ENCODE measurements at places on chromosomes 1 and 21.

DNA sequence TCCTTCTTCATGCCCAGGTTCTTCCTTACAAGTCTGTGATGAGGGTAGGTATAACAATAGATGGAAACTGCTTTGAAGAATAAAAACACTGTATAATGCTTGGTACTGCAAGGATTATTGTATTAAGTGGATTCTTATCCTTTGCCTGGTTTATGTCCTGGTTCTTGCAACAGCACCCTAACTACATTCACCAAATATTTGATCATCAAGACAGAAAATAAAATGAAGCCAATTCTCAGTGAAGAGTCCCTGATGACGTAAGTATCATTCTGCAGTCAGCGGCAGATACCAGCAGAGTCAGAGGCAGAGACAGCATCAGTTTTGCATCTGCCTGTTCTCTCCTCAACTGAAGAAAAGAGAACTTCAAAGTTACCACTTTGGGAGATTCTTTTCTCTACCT, 19.7 kb downstream of the ARHGEF11 start:
- no peak for DNase-seq

GRCh38 chr1:169338617-169339016, 29.0 kb downstream of the NME7 start:
- DNase-seq, result no peak

GRCh38 chr1:216476341-216476740, 53.1 kb upstream of the USH2A start:
- no peak for DNase-seq

- DNase-seq, result no peak
Measured at GRCh38 chr1:88104236-88104635, 579.8 kb upstream of the PKN2 start.

DNA sequence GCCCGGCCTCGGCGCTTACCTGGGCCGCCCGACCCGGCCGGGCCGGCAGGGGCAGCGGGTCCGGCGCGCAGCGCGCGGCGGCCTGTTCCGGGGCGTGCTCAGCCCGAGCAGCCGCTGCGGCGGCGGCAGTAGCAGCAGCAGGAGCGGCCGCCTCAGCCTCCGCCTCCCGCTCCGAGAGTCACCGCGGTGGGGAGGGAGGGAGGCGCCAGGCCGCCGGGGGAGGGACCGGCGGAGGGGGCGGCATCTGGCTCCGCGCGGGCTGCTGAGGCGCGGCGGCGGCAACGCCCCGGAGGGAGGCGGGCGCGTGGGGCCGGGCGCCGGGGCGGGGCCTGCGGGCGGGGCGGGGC, at the start of gene CTNNBIP1:
TSS of gene CTNNBIP1 (minus strand) at position 194 of the 347 bp plus-strand sequence. CDS start 38,205 bp downstream, outside the sequence.
- DNase-seq, result no peak

- DNase-seq, result no peak
Measured at GRCh38 chr1:153771841-153772593, 3.2 kb upstream of the SLC27A3 start.
